ENCODE measurements at places on chromosomes 2 and 18. TPM values are rescaled to one million over a fixed set of nuclear protein-coding genes. Genes with fewer than 3 reads are reported as not detected.

SETBP1 gene
- 2.6 TPM for total RNA-seq

ZNF396 gene
- total RNA-seq, result 1.3 TPM

ATP6V1B1 gene
- total RNA-seq, result not detected

ARHGAP15 gene
- 0.43 TPM for total RNA-seq

C2orf66 gene
- not detected for total RNA-seq

LRRC30 gene
- total RNA-seq, result not detected

GAREM2 gene
- 0.97 TPM for total RNA-seq

ECEL1 gene
- total RNA-seq, result not detected

GLB1L gene
- 15.5 TPM for total RNA-seq

SP110 gene
- total RNA-seq, result 15.5 TPM

SLC35G4 gene
- not detected for total RNA-seq

TPO gene
- total RNA-seq, result not detected

GPR75 gene
- total RNA-seq, result 2.6 TPM

XIRP2 gene
- under 0.01 TPM for total RNA-seq

STARD6 gene
- not detected for total RNA-seq

CETN1 gene
- not detected for total RNA-seq

FAM124B gene
- under 0.01 TPM for total RNA-seq

PASK gene
- total RNA-seq, result 5.5 TPM

CFAP53 gene
- under 0.01 TPM for total RNA-seq

SLC35F5 gene
- total RNA-seq, result 186 TPM

GALM gene
- total RNA-seq, result 19.9 TPM

KCTD1 gene
- 13.9 TPM for total RNA-seq

C18orf32 gene
- 24.5 TPM for total RNA-seq

ACTR3 gene
- total RNA-seq, result 323 TPM

PMAIP1 gene
- total RNA-seq, result 25.4 TPM

ATG9A gene
- total RNA-seq, result 36.7 TPM

BMPR2 gene
- total RNA-seq, result 47.9 TPM

C2orf68 gene
- total RNA-seq, result 26.8 TPM

GULP1 gene
- total RNA-seq, result 118 TPM

TTN gene
- under 0.01 TPM for total RNA-seq

HOXD13 gene
- not detected for total RNA-seq

NT5C1B gene
- total RNA-seq, result not detected

LAMA1 gene
- total RNA-seq, result 14.5 TPM

KCNS3 gene
- total RNA-seq, result 7.4 TPM

SUMO1 gene
- 109 TPM for total RNA-seq

DYSF gene
- total RNA-seq, result 4.2 TPM

SFTPB gene
- not detected for total RNA-seq

FEZ2 gene
- total RNA-seq, result 53.1 TPM

ANKRD29 gene
- 0.43 TPM for total RNA-seq

CPSF3 gene
- 41.9 TPM for total RNA-seq

GNAL gene
- under 0.01 TPM for total RNA-seq

UGT1A8 gene
- not detected for total RNA-seq

C2orf72 gene
- not detected for total RNA-seq

RRM2 gene
- 45.8 TPM for total RNA-seq

RAB6D gene
- under 0.01 TPM for total RNA-seq

CTAGE1 gene
- total RNA-seq, result 0.43 TPM

AQP12A gene
- total RNA-seq, result not detected

EFR3B gene
- under 0.01 TPM for total RNA-seq

TMEM37 gene
- total RNA-seq, result 1.3 TPM

RIT2 gene
- not detected for total RNA-seq

CYRIA gene
- total RNA-seq, result 0.43 TPM

RAD51AP2 gene
- total RNA-seq, result under 0.01 TPM

CDH20 gene
- under 0.01 TPM for total RNA-seq

GAD1 gene
- not detected for total RNA-seq

B3GNT7 gene
- 0.64 TPM for total RNA-seq

ALLC gene
- not detected for total RNA-seq

ORMDL1 gene
- 32.9 TPM for total RNA-seq

ASPRV1 gene
- total RNA-seq, result under 0.01 TPM

KRCC1 gene
- 36.3 TPM for total RNA-seq

All from fibroblast of villous mesenchyme (primary cell).